ENCODE measurements at places on chromosomes 1 and 21.

DNA sequence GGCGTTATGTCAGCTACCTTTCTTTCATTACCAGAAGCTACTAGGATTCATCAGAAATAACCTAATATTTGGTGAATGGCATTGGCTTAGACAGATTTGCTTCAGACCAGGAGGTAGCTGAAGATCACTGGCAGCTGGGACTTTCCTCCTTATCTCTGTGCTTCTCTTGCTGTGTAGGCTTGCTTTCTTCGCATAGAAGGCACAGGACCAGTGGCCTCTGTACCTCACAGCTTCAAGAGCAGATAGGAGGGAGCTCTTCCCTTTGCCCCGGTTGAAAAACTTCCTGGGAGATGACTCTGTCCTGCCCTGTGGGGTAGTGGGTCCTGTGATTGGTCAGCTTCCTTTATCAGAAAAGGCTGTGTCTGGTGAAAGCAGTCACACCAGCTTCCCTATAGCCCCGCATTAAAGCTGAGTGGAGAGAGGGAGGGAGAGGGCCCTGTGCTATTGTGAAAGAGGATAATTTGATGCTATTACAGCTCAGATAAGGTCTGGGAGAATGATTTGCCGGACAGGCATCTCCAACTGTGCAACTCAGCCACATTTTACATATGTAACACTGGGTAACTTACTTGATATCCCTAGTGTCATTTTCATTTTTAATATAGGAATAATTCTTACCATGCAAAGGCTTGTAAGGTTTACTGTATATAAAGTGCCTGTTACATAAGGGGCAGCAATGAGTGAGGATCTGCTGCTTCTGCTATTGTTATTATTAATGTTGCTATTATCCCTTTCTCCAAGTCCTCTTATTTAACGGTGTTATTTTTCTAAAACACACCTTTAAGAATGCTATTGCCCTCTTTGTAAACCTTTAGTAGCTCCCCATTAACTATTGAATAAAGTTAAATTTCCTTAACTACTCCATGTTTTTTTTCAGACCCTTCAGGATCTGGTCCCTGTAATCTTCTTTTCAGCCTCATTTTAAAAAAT lies 31.6 kb downstream of the OSBPL9 start:
- DNase-seq = peak; percentile 61

- DNase-seq = no peak
Measured at GRCh38 chr21:38861056-38861455, 55.3 kb downstream of the ETS2 start.

DNA sequence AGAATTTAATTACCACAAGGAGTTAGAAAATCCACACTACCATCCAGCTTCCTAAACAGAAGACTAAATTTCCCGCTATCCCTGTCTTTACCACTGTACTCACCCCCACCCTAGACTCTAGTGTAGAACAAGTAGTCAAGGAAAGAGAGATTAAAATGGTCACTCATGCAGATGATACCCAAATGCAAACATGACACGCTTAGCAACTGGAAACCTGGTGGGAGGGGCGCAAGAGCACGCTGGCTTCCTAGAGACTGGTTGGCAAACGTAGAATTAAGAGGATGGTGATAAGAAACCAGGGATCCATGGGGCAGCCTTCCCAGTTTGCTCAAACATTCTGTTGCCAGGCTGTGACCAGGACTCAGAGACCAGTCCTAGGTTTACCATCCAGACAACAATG lies 9.9 kb upstream of the LDLRAD1 start:
- no peak for DNase-seq

DNA sequence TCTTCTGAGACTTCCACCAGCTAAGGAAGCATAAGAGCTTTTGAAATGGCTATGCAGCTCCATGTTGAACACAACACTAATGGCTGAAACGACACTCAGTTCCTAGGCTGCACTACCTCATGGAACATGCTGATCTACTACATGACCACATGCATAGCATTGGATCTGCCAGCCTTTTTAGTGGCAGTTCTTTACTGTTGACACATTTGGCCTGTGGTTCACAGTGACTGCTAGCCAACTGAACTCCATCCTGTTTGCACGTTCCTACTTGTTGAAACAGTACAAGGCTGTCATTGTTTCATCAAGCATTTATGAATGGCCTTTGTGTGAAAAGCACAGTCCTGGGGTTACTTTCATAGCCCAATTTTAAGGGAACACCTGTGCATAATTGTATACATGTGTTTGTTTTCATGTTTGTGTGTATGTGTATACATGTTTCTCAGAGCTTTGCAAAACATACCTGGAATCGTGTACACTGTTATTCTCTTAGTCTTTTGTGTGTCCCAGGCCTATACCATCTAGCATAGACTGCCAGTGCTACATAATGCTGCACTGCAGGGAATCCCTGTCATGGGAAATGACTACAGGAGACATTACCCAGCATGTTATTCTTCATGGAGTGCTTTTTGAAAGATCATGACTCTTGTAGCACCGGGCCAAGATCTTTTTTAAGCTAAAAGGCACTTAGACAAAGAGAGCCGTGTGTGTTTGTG lies 179.6 kb upstream of the ESRRG start:
- DNase-seq = peak; percentile 70

DNA sequence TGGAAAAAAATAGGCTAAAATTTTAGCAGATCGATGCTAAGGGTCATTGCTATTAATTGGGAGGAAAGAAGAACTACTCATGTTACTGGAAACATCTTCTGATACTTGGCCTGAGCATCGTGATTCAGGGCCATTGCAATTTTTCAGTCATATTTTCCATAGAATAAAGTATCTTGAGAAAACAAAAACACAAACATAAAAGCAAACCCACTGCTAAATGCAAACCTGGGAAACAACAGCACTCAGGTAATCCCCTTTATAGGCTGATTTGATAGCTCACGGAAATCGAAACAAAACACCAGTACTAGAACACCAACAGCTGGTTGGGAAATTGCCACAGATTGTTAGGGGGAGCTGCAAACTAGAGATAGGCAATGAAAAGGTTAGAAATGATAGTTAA lies 172.9 kb upstream of the ESRRG start:
- no peak for DNase-seq

- no peak for DNase-seq
Measured at GRCh38 chr1:234913278-234913649, 215.4 kb downstream of the TOMM20 start.

DNA sequence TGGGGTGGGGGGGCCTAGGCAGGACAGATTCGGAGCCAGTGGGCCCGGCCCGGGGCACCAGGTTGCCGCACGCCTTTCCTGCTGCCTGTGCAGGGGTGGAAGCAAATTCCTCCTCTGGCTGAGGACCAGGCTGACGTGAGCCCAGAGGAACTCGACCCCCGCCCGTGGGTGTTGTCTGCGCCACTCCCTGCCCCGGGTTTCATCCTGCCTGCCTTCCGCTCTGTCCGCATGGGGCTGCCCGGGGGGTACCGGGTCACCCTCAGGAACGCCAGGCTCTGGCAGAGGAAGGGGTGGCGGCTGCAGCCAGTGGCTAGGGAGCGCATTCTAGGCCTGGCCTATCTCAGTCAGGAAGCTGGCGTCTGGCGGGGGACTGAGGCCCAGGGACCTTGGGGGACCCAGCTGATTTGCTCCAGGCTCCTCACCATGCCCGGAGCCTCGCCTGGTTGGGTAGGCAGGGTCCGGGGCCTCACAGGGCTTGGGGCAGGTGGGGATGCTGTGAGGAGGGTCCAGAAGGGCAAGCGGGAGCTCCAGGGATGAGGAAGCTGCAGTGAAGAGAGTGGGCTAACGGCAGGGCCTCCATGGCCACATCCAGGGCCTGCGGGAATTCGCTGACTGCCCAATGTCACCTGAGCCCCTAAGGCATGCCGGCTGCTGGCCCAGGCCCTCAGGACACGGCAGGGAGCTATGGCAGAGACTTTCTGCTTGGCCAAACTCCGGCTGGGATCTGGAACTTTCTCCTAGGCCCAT lies 2.4 kb upstream of the IBA57 start:
- peak; percentile 63 for DNase-seq

GRCh38 chr1:226762055-226762454 lies 23.0 kb upstream of the ITPKB start:
- no peak for DNase-seq

DNA sequence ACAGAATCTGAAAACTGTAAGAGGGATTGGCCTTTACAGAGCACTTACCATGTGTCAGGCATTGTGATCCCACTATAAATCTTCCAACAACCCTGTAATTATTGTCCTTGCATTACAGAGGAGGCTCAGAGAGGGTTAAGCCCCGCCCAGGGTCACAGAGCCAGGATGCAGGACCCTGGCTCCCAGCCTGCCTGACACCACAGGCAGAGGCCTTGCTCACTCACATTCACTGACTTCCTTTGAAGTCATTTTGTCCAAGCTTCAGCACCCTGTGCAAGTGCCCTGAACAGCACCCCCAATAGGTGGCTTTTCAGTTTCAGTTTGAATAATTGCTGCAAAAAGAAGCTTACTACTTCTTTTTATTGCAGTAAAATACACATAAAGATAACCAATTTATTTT lies 256.8 kb upstream of the NFIA start:
- no peak for DNase-seq

DNA sequence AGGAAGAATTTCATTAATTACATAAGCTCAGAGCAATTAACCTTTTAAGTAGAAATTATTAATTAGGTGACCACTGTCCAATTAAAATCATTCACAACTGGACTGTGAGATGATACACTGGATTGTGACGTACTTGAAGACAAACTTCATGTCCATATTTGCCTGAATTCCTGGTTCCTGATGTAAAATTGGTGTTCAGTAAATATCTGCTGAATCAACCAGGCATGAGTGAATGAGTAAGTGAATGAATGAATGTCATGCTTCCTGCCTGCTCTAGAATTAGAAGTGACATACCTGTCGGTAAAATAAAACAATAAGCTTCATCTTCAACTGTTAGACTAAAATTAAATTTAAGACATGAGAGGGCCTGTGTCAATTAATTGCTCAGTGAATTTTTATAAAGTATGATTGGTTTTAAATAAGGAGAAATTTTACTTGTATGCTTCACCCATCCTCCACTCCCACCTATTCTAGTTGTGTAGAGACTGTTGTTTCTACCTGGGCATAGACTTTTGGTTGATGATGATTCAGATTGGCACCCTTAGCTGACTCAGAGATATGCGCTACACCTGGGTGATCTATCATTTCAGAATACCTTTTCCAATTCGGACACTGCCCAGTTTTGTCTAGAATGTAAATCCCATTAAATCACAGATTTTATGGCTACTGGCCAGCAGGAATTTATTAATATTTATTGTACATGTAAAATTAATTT lies 56.9 kb upstream of the PTGS2 start:
- peak; percentile 7 for DNase-seq

DNA sequence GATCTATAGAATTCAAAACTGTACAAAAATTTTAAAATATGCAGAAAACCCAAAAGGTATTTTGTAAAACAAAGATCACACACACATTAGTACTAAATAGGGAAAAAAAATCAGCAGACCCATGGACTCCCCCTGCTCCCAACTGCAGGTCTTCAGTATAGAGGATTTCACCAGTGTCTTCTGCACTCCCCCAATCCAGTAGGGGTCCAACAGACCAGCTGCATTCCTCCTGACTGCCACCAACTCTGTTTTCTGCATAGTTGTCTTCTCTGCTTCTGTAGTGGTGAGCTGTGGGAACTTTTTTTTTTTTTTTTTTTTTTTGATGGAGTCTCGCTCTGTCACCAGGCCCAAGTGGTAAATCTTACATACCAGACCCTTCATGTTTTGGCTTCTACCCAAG lies 21.9 kb downstream of the CLCA2 start:
- DNase-seq = no peak

DNA sequence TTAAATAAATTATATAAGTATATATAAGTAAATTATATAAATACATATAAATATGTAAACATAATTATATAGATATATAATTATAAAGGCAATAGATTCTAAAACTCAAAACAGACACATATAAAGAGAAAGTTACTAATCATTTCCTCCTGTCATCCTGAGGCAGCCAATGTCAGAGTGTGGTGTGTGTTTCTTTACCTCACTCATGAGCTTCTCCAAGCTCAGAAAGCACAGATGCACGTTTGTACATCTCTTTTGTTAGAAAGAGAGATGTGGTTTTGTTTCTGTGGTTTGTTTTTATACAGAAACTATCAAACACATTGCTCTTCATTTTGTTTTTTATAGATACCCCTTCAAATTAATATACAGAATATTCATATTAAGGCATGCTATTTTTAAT lies 594.8 kb downstream of the USP25 start:
- DNase-seq = no peak

DNA sequence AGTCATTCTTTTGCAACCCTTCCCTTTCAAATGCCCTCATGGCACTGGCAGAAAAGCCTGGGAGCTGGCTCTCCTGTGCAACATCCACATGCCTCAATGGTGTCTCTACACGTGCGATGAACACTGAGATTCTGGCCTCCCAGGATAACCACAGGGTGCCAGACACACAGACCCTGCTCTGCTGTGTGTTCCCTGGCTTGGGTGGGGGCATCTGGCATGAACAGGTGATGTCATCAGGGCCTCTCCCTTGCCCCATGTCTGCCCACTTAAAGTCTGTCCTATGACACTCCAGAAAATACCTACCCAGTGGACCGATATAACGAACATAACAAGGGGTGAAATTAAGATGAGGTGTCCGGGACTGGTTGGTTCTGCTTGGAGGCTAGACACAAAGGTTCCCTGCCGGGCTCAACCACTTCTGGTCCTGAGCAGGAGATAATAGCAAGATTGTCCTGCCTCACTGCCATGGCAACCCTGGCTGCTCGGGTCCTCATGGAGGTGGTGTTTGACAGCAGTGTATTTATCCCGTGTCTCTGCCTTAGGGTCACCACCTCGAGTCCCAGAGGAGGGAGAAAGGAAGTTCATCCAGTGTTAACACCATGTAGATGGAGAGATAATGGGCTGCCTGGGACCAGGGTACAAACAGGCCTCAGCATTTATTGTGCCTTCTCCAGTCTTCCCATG lies 19.3 kb downstream of the INSRR start:
- no peak for DNase-seq

DNA sequence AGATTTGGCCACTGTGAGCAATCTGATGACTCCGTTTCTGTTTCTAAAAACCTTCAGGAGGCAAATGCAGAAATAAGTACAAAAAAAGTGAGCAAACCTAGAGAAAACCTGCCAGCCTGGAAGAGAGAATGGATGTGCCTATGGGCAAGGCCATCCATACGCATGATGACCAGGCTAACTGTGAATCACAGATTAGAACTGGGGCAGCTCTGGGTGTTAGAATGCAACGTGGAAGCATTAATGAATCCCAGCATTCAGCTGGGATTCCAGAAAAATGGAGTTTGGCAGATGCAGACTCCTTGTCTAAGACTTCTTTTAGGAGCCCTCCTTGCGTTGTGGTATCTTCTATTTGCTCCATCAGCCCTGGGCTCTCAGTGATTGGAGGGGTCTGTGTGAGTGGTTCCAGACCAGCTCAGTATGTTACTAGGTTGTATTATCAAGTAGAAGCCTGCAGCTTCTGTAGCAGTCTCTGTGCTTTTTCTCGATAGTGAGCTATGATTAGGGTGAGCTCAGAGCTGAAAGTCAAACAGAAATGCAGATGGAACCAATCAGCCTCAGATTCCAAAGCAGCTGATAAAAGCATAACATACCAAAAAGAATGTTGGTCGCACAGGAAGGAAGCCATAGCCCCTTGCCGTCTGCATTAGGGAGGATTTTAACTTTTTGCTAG lies 154.0 kb downstream of the PSMG1 start:
- DNase-seq = no peak

- DNase-seq = peak; percentile 34
Measured at GRCh38 chr1:29415156-29415830, 179.0 kb downstream of the PTPRU start.

GRCh38 chr1:116024626-116025025 lies 48.3 kb downstream of the SLC22A15 start:
- no peak for DNase-seq

- peak; percentile 30 for DNase-seq
Measured at GRCh38 chr21:44836666-44837471, 19.0 kb upstream of the SUMO3 start.
